ENCODE measurements at places on chromosomes 4 and X.

DNA sequence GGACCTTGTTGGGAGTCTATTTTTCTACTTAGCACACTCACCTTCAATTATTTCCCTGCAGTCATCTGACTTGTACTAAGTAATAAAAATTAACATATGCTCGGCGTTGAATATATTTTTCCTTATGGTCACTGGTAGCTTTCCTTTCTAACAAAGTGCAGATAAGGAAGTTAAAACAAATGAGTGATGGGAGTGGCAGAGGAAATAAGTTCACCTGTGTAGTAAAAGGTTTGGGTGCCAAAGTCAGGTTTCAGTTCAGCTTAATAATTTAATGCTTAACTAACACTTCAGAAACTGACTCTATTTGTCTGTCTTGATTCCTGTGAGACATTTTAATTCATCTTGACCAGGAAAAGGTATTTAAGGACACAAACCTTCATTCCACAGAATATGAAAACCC lies 184.4 kb downstream of the PCDH7 start:
- H3K36me3 ChIP-seq = no peaks in the 10 kb centered on the region
- H3K4me3 ChIP-seq = no peak overlapping the region
- H3K4me1 ChIP-seq = no peaks in the 10 kb centered on the region
- no peaks in the 10 kb centered on the region for H3K27me3 ChIP-seq
- DNase-seq = no peak
- H3K27ac ChIP-seq = no peak overlapping the region

DNA sequence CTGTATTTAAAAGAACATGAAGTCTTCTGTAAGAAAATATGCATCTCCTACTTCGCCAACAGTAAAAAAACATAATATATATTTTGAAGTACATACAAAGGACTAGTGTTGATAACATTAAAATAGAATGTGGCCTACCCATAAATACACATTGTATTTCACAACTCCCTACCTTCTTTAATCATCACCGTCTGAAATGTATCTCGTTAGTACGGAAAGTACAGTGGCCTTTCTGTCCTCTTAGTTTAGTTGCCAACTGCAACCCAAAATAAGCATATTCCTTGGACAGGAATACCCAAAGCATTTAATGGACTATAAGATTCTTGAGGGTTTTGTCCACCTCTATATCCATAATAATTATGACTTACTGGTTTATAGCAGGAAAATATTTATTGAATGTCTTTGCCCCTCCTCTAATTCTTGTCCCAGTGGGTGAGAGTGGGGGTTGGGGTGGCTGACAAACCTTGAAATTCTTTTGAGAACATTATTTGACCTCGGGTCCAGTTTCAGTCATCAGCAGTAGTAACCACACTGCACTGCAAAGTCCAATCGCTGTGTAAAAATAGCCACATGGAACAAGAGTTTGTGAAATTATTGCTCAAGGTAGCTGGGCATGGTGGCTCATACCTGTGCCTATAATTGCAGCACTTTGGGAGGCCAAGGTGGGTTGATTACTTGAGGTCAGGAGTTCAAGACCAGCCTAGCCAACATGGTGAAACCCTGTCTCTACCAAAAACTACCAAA lies 474.5 kb downstream of the KLHL13 start:
- H3K36me3 ChIP-seq = no peaks in the 10 kb centered on the region
- H3K4me3 ChIP-seq = no peak overlapping the region
- no peak overlapping the region for H3K27ac ChIP-seq
- DNase-seq = no peak
- no peaks in the 10 kb centered on the region for H3K27me3 ChIP-seq

GRCh38 chrX:107676559-107677378 lies 48.5 kb downstream of the PRPS1 start:
- H3K36me3 ChIP-seq = peaks cover 3% of the 10 kb centered on the region
- H3K27me3 ChIP-seq = no peaks in the 10 kb centered on the region
- H3K4me1 ChIP-seq = peaks cover 64% of the 10 kb centered on the region
- H3K4me3 ChIP-seq = peak overlapping the region; percentile 86
- H3K27ac ChIP-seq = peak overlapping the region; percentile 91

DNA sequence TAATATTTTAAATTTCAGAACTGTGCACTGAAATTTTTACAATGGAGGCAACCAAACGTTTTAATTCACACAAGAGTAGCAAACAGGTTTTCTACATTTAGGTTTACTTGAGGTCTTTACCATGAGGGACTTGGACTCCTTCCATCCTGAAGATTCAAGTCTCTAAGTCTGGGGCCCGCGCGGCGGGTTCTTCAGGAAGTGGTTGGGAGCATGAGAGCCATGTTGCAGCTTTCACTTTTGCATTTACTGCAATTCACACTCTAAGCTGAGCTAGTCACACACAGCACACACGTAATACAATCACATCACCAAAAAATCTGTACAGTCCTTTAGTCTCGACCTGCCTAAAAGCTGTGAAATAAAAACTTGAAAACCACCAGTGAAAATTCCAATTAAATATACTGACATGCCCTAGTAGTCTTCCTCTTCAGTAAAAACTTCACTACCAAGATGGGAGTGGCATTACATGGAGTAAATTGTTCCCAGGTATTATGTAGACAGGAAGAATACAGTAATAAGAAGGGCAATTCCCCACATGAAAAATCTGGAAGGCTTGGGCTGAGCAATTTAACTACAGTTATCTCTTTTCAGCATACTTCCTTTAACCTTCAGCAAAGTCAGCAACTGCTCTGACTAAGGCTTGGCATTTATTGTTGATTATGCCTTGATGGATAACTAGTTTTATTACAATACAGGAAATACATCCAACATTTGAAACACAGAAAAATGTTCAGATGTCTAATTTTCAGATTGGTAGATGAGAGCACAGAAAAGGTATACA lies 571.1 kb upstream of the DIPK2B start:
- no peaks in the 10 kb centered on the region for H3K27me3 ChIP-seq
- H3K27ac ChIP-seq = peak overlapping the region; percentile 90
- DNase-seq = peak; percentile 70
- H3K4me1 ChIP-seq = peaks cover 62% of the 10 kb centered on the region
- peak overlapping the region; percentile 77 for H3K4me3 ChIP-seq
